HepG2 (cell line): ENCODE measurements at places on chromosomes 1 and 21.

DNA sequence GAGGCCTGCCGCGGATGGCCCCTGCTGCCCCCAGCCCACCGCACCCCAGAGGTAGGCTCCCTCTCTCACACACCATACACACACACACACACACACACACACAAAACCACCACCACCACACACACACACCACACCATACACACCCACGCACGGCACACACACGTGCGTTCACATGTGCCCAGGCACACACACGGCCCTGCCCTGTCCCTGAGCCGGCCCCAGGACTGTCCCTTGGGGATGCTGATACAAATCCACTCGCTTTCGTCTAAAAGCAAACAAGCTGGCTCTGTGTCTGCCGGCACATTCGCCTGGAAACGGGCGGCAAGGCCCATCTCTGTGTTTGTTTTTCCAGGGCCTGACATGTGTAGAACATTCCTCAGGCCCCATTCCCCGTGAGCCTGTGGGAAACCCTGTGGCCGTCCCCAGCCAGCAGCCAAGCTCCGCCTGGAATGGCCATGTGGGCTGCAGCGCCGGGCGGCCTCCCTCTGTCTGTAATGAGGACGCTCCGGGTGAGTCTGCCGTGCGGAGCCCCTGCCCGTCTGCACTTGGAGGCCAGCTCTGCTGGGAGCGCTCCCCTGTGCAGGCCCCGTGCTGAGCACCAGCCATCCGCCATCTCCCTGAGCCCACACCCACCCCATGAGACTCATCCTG, 67.4 kb downstream of the DMRTB1 start:
- peak; percentile 65 for DNase-seq

DNA sequence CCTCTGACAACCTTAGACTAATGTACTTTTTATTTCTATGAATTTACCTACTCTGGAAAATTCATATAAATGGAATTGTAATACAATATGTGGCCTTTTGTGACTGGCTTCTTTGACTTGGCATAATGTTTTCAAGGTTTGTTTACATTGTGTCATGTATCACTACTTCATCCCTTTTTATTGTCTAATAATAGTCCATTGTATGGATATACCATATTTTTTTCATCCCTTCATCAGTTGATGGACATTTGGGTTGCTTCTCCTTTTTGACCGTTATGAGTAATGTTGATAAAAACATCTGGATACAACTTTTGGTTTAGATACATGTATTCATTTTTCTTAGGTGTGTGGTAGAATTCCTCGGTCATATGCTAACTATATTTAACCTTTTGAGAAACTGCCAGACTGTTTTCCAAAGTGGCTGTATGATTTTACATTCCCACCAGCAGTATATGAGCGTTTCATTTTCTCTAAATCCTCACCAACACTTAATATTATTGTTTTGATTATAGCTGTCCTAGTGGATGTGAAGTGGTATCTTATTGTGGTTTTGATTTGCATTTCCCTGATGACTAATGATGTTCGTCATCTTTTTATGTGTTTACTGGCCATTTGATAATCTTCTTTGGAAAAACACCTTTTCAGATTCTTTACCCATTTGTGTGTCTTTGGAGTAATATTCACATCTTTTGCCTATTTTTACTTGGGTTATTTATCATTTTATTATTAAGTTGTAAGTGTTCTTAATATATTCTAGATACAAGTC, 3.5 kb downstream of the RO60 start:
- no peak for DNase-seq

DNA sequence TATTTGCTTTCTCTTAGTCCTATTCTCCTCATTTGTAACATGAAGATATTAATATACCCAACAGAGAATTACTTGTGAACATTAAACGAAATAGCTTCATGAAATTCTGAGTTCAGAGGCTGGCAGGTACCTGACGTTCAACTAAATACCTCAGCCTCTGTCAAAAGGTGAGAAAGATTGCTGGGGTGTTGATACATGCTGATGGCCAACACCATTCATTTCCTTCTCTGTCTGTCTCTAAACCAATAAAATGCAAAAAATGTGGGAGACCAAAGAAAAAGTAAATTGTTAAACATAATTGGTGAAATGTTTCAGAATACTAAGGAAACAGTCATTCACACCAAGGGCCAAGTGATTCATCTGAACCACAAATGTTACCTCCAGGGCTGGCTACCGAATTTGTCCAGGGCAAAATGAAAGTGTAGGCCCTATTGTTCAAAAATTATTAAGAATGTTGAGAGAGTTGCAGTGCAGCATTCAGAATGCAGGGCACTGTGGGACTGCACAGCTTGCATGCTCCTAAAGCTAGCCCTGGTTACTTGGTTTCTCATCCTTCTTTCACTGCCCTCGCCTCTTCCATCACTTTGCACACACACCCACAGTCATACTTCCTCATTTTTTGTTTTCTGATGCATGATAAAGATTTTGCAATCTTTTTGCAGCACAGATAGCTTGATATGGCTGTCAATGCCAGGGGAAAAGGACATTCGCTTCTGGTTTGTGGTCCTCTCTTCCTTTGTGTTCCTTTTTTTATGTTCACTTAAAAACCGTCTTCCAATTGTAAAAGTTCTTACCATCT, 414.3 kb upstream of the NR5A2 start:
- DNase-seq, result no peak

DNA sequence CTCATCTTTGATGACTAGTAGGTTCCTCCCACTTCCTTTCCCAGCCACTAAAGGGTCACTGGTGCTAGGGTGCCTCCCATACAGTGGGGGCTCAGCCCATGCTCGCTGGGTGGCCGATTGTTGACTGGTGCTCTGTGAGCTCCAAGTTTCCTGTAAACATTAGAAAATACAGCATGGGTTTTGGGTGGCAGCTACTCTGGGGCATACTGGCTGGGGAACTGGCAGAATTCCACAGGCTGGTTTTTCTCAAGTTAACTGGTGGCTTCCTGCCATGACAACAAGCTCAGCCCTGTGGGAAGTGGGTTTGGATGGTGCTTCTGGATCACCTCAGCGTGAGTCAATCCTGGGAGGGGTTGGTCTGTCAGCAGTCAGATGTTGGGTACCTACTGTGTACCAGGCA, 28.7 kb upstream of the CRNN start:
- no peak for DNase-seq

DNA sequence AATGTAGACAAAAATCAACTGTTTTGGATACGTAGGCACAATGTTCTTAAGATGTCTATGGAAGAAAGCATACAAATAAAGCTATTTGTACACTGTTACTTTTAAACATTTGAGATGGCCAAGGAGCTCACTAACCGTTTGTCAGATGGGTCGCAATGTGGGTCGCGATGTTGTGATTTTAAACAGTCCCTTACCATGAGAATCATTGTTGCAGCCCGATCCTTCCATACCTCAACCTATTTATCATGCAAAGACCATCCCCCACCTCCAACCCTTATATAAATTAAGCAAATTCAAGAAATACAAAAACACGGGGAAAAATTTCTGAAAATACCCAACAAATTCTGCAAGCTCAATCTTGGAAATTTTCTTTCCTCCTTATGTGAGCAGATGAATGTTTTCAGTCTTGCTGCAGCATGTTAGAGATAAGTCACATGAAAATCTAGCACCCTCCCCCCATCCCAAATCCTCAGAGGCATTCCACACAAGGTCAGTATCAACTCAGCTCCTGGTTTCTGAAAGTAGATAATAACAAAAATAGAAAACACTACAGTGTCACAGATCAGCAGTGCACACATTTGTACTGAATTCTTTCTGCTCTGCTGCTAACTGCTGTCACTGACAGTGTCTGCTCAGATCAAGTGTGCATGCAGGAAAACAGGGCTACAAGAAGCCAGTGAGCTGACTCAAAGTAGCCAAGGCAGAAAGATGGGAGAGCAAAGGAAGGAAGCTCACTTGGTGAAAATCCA, 92.9 kb upstream of the TTC39A start:
- no peak for DNase-seq

DNA sequence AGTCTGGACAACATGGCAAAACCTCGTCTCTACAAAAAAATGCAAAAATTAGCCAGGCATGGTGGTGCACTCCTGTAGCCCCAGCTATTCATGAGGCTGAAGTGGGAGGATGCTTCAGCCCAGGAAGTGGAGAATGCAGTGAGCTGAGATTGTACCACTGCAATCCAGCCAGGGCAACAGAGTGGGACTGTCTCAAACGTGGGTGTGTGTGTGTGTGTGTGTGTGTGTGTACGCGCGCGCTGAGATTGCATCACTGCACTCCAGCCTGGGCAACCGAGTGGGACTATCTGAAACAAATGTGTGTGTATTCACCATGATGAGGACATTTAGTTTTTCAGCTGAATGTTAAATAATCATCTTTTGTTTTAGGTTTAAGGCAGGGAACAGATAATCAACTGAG, 21.1 kb downstream of the USP1 start:
- DNase-seq, result no peak

DNA sequence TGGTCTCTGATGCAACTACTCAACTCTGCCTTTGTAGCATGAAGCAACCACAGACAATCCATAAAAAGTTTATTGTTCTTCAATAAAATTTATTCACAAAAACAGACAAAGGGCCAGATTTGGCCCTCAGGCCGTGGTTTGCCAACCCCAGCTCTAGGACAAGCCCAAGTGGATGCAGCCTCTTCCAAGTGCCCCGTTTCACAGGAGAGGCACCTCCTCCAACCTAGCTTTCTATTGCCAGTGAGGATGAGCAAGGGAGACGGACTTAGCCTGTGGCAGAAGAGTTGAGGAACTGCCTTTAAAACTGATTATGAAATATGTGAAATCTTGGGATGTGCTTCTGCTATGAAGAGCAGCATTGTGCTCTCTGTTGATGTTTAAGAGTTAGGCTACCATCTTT, 105.4 kb downstream of the PSMG1 start:
- DNase-seq, result no peak

GRCh38 chr21:41451753-41452676, 26.0 kb downstream of the MX1 start:
- DNase-seq, result no peak

DNA sequence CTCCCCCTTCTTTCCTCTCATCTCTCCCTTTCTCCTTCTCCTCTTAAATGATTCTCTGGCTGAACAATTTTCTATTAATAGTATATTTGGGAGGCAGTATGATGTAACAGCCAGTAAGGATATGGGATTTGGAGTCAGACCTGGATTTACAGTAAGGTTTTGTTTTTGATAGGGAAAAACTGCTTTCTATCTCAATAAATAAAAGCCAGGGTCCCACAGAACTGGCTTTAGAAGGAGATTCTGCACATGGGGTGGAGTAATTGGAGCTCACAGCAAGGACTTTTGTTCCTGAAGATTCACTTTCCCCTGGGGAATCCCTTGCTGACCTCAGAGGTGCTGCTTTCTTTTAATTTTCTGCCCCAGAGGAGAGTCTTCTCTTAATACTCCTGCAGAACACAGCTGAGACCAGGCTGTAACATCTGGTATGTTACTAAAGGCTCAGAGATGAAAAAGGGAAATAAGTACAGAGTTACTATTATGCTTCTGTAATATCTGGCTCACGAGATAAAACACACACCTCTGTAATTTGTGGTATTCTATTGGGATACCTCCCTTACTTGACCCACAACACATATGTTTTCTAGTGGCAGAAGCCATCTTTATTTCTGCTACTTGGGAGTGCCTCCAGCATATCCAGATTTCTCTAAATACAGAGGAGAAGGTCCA, 13.4 kb downstream of the EPB41 start:
- DNase-seq, result no peak

DNA sequence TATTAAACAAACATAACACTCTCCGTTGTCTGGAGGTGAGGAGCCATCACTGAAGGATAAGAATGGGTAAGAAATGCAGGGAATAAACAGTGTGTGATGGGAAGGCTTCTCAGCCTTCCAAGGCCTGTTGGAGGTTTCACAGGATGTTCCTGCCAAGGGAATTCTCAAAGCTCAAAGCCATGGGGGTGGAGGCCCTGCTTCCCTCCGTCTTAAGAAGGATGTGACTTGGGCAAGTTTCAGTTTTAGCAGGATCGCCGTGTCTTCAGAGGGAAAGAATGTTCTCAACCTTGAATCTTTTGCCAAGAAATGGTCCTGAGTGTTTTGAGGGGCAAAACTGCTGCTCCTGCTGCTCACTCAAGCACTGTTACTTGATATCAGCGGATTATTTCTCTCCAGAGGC, 41.7 kb upstream of the IL20 start:
- DNase-seq, result no peak

DNA sequence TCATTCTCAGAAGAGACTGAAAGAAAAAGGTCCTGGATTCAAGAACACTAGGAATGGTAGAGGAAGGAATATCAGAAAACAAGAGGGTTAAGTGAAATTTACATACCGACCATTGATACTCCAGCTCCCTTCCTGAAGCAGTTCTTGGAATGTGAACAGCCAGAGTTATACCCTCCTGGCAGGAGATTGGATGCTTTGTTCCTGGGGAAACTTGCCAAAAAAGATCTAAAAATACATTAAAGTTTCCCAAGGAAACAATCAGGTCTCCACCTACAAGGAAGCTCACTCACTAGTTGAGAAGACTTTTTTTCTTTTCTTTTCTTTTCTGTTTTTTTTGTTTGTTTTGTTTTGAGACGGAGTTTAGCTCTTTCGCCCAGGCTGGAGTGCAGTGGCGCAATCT, 91.1 kb downstream of the HLX start:
- DNase-seq, result no peak

DNA sequence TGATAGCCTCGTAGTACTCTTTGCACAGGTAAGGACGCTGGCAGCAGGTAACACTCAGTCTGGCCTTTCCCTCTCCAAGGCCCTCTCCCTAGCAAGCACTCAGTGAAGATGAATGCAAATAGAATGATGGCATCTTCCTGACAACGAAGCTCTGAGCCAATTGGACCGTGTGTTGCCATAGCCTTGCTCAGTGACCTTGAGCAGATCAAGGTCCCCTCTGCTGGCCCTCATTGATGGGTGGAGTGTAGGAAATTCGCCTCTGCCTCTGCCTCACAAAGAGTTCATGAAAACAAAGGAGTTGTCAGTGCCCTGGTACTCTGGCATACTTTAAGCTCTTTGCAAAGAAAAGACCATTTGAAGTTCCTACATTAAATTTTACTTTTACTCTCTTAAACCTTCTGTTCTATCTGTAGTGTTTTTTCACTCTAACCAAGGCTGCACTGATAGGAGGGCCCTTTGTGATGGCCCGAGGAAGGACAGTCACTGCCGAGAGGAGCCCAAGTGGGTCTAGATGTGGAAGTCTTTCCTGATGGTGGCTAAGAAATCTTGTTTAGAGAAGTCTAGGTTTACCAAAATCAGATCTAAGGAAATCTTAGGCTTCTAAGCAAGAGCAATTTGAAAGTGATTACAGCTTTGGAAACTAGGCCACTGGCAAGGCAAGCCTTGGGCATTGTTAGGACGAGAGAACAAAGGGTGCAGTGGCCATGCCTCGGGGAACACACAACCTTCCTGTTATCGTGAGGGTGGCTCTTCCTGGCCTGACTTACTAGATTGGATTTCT, 38.2 kb downstream of the SMYD2 start:
- peak; percentile 90 for DNase-seq

GRCh38 chr1:150560576-150561253, 11.5 kb downstream of the ADAMTSL4 start:
- DNase-seq, result peak; percentile 76

- no peak for DNase-seq
These were observed 24.6 kb upstream of the KIF1B start for GRCh38 chr1:10185759-10186158.

- no peak for DNase-seq
These were observed 6.3 kb upstream of the PRDM15 start for GRCh38 chr21:41885341-41886024.

GRCh38 chr1:14732728-14733047, 134.2 kb downstream of the KAZN start:
- no peak for DNase-seq

GRCh38 chr1:200179781-200180160, 152.3 kb downstream of the NR5A2 start:
- no peak for DNase-seq
